ENCODE measurements at places on chromosomes 7 and 10.

- no peak for DNase-seq
Observed at GRCh38 chr7:152520861-152521302, 85.1 kb upstream of the KMT2C start.

DNA sequence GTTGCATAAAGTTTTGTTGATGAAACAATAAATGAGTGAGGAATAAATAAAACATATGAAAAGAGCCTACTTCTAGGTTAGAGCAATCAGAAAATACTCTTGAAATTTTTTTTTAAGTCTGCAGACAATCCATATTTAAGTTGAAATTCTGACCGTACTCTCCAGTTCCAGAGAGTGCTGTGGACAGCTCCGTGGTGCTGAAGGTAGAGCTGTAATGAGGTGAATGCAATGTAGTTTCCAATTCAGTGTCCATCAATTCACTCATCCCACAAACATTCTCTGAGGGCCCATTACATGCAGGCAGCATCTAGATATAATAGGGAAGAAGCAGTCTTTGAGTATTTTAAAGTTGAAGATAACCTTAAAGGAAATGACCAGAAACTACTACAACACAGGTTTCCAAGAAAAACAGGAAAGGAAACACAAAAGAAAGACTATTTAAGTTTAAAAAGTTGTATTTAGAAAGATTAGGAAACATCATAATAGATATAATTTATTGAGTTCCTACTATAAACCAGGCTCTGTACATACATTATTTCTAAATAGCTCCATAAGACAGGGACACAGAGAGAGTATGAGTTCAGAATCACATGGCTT, 44.0 kb upstream of the CRTAC1 start:
- no peak for DNase-seq

GRCh38 chr7:106729720-106730385, 68.9 kb upstream of the CCDC71L start:
- no peak for DNase-seq

- no peak for DNase-seq
Observed at GRCh38 chr10:42984035-42984610, 92.7 kb upstream of the RET start.
